ENCODE measurements at places on chromosomes 6 and 20.

DNA sequence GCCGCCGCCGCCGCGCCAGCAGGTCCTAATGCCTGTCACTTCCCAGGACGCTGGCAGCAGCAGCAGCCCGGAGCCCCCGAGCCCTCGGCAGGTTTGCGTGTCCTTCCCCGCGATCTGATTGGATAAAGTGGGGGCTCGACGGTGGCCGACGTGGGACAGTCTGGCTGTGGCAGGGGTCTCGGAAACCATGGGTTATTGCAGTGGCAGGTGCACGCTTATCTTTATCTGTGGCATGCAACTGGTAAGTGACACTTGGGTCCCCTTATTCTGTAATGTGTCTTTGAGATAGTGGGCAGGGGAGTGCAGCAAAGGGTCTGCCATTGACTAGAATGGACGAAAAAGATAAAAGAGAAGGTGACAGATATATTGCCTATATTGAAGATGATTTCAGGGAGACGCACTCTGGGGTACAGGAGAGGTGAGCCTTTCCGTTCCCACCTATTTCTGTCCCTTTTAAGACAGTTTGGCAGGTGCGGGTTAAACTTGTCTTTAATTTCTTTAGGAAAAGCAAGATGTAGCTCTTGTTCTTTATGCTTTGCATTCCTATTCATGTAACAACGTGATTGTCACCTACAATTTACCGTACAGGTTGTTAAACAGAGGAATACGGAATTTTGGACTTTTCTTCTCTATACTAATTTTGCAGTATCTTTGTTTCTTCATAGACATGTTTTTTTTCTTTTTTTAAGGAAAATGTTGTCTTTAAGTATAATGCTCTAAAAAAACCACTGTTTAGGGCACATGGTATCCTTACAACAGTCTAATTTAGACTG lies 535 bp downstream of the NKAIN2 start:
- no peak for DNase-seq

DNA sequence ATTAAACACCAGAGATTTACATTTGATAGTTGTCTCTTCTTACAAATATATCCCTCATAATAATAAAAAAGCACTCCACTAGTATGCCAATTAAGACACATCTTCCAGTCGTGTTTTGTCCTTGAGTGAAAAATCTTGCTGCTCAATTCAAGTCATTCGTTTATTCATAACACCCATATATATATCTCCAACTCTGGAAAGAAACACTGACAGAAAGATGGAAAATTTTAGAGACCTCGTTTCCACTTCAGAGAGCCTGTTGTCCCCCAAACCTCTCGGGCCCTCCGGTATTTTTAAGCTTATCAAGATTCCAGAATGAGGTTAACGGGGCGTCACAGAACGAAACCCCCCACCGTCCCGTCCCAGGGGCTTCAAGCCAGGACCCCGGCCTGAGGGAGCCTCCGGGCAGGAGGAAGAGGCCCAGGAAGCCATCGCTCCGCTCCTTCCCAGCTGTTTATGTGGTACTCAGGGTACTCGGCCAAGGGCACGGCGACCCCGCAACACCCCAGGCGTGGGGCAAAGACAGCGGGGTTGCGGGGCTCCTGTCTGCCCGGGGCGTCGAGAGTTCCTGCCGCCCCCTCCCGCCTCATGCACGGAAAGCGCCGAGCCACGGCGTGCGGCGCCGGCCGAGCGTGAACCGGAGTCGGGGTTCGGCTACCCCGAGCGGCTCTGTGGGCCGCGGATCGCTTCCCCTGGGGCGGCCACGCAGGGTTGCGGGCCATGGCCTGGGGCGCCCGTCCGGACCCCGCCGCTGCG lies 623 bp upstream of the SNX9 start:
- no peak for DNase-seq

DNA sequence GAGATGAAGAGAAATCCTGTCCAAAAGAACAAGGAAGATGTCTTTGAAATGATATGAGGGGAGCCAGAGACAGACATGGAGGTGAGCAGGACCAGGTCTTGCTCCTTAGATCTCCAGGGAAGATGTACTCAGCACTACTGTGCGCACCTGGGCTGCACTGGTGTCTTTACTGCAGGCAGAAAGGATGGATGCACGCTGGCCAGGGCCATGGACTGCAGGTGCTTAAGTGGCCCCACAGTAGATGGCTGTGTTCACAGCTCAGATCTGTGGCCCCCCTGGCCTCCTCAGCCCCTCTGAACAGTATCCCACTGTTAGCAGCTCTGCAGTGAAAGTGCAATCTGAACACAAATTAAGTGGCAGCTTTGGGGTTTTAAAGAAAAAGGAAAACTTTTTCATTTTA lies 343.0 kb downstream of the NRN1 start:
- DNase-seq: no peak

GRCh38 chr6:23371132-23371915 lies 754.7 kb upstream of the NRSN1 start:
- DNase-seq: no peak

- DNase-seq: no peak
These were observed 24.1 kb upstream of the ARFGEF2 start for GRCh38 chr20:48897305-48898010.

DNA sequence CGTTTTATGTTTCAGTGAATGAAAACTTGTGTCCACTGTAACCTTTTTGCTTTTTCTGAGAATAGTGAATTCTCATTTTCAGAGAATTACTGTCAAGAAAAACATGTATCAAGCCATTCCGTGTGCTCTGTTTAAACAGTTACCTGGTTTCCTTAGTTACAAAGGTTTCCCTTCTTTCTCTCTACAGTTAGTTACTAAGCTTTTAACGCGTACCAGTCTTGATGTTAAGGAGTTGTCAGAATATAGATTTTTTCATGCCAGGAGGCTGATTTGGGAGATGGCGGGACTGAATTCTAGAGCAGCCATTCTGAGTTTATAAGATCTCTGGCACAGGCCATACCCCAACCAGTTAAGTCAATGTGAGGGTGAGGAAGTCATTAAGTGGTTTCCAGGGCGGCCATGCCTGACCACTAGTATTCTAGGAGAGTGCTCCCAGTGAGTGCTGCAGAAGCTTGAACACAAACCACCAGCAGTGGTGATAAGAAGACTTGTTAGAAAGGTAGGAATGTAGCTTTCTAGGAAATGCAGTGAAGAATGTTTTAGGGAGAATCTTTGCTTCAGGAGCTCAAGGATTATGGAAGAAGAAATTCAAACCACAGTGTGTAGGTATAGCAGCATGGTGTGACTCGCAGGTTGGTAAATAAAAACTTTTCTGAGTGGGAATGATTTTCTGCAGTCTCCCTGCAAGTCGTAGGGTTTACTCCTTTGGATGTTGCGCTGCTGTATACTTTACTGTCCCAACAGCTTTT lies 112.9 kb downstream of the JARID2 start:
- no peak for DNase-seq

DNA sequence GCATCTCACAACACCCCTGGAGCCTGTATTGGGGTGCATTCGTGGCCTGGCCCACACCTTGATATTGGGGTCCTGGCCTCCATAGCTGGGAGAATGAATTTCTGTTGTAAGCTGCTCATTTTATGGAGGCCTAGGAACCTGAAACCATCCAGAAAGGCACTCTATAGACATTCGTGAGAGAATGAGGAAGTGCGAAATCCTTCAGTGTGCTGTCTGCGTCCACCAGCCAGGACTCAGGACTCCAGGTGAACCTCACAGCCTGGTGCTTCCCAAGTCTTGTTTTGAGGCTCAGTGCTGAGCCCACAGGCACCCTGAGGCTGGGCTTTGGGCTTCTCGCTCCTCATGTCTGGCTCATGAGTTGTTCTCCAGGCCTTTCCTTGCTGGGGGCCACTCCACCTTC lies 11.9 kb upstream of the RBBP8NL start:
- DNase-seq: no peak

- no peak for DNase-seq
These were observed 230.9 kb downstream of the FOXC1 start for GRCh38 chr6:1840491-1841121.

DNA sequence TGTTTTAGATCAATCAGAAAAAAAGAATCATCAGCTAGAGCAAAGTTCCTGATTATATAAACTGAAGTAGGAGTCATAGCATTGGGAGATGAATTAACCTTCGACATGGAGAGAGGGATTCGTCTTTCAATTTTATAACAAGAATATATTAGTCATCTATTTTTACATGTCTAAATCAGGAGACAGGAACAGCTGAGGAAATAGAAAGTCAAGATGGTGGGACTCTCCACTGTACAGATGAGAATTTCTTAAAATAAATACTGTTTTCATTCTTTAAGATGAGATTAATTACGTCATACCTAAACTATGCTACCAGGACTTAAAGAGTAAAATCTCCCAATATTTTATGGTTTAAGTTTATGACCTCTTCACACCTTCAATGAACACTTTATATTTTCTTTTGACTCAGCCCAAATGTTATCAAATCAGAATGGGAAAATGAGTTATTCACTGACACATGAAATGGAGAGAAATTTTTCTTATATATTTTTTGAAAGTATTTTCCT lies 1137.7 kb downstream of the EPHA7 start:
- no peak for DNase-seq

DNA sequence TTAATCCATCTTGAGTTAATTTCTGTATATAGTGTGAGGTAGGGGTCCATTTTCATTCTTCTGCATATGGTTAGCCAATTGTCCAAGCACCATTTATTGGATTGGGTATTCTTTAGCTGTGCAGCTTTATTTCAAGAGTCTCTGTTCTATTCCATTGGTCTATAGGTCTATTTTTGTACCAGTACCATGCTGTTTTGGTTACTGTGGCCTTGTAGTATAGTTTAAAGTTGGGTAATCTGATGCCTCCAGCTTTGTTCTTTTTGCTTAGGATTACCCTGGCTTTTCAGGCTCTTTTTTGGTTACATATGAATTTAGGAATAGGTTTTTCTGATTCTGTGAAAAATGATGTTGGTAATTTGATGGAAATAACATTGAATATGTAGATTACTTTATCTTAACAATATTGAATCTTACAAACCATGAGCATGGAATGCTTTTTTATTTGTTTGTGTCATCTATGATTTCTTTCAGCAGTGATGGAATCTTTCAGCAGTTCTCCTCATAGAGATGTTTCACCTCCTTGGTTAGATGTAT lies 47.0 kb downstream of the TNFAIP3 start:
- DNase-seq: no peak

DNA sequence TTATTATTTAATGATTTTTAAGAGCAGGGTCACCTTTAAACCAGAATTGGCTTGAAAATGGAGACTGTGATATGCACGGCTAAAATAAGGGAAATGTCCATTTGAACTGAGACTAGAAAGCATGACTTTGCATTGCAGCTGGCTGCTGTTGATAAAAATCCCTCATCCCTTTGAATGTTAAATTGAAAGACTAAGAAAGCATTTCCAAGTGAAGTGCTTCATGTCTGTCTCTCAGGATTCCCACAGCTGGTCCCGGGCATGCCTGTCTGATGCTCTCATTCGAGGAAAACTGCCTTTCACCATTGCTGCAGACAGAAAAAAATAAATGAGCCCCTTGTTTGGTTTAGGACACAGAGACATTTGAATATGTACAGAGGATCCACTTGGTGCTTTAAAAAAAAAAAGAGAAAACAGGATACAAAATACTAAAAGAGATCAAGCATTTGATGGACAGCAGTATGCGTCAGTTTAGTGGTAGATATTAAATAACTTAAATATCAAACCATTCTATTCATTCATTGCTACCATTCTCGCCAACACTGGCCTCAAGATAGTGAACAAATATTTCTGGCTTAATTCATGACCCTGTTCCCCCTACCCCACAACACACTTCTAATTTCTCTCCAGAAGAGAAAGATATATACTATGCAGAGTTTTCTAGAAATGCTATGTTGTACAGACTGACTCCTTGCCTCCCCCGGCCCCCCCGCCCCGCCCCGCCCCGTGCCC lies 55.0 kb downstream of the TBC1D7 start:
- DNase-seq: no peak

GRCh38 chr6:168574075-168574698 lies 133.2 kb downstream of the SMOC2 start:
- no peak for DNase-seq

- no peak for DNase-seq
These were observed 7.7 kb downstream of the PSMB1 start for GRCh38 chr6:170545405-170545804.
